Upper lobe of left lung (tissue), 6 donors: ENCODE measurements at places on chromosomes 1 and 21. TPM values are rescaled to one million over a fixed set of nuclear protein-coding genes. Genes with fewer than 3 reads are reported as not detected.
A peak's percentile ranks its signal among the peaks of the same experiment; 100 is the strongest.

DNA sequence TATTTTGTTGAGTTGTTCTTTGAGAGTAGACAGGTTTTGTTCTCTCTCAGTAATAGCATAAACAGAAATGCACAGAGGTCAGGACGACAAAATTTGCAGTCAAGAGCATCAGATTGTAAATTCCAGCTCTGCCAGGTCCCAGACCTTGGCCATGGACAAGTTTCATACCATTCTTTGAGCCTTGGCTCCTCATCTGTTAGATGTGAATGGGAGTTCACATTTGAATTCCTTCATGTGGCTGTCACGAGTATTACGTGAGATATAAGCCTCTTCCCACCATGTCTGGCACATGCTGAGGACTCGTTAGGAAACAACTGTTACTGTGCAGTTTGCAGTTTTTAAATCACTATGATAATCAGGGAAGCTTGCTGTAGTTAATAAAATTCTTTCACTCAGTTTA, 93.2 kb upstream of the KCTD3 start:
- no peak for DNase-seq

The ATP1A4 gene
- 0.61 TPM for total RNA-seq

- no peak for DNase-seq
- H3K4me3 ChIP-seq, result no peak overlapping the region
- no peak overlapping the region for H3K27ac ChIP-seq
- H3K27me3 ChIP-seq, result no peaks in the 10 kb centered on the region
- H3K4me1 ChIP-seq, result peaks cover 5% of the 10 kb centered on the region
Observed at GRCh38 chr1:68168545-68169171, 63.7 kb downstream of the WLS start.

DNA sequence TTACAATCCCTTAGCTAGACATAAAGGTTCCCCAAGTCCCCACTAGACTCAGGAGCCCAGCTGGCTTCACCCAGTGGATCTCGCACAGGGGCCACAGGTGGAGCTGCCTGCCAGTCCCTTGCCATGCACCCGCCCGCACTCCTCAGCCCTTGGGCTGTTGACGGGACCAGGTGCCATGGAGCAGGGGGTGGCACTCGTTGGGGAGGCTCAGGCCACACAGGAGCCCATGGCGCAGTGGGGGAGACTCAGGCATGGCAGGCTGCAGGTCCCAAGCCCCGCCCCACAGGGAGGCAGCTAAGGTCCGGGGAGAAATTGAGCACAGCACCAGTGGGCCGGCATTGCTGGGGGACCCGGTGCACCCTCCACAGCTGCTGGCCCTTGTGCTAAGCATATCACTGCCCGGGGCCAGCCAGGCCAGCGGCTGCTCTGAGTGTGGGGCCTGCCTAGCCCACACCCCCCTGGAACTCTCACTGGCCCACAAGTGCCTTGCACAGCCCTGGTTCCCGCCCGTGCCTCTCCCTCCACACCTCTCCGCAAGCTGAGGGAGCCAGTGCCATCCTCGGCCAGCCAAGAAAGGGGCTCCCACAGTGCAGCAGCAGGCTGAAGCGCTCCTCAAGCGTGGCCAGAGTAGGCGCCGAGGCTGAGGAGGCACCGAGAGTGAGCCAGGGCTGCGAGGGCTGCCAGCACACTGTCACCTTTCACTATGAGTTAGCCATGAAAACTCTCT, 117.8 kb downstream of the LIPI start:
- no peak for DNase-seq
- no peaks in the 10 kb centered on the region for H3K4me1 ChIP-seq
- H3K4me3 ChIP-seq, result no peak overlapping the region
- no peaks in the 10 kb centered on the region for H3K36me3 ChIP-seq

GRCh38 chr1:194420706-194421105, 1234.3 kb upstream of the B3GALT2 start:
- H3K4me3 ChIP-seq, result no peak overlapping the region
- H3K27me3 ChIP-seq, result no peaks in the 10 kb centered on the region
- no peak for DNase-seq
- H3K27ac ChIP-seq, result no peak overlapping the region
- no peaks in the 10 kb centered on the region for H3K36me3 ChIP-seq

DNA sequence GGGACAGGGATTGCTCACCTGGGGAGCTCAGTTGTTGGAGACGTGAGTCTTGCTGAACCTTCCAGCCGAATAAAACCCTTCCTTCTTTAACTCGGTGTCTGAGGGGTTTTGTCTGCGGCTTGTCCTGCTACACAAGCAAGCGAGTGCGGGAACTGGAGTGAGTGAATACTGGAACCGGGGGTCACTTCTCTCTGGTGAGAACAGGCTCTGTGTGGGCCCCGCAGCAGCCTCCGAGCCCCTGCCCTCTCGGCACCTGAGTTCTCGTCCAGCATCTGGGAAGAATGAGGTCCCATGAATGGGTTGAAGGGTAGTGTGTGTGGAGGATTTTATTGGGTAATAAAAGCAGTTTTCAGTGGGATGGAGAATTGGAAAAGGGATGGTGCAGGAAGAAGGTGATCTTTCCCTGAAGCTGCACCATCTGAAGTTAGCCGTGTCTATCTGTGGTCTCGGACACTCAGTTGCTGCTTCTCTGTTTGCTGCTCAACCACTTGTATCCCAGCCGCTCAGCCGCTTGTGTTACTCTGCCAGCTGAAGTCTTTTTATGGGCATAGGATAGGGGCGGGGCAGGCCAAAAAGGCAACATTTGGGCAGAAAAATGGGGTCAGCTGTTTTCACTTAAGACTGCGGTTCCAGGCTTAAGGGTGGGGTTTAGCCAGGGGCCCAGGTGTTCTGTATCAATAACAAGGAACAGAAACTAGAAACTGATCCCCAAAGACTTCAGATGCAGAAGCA, 450.6 kb upstream of the CAMK1G start:
- no peaks in the 10 kb centered on the region for H3K27me3 ChIP-seq
- H3K36me3 ChIP-seq, result no peaks in the 10 kb centered on the region
- DNase-seq, result no peak
- no peaks in the 10 kb centered on the region for H3K4me1 ChIP-seq
- no peak overlapping the region for H3K27ac ChIP-seq

GRCh38 chr1:106768501-106768900, 288.0 kb upstream of the PRMT6 start:
- no peaks in the 10 kb centered on the region for H3K4me1 ChIP-seq
- H3K4me3 ChIP-seq, result no peak overlapping the region
- no peaks in the 10 kb centered on the region for H3K27me3 ChIP-seq
- DNase-seq, result no peak

- no peaks in the 10 kb centered on the region for H3K27me3 ChIP-seq
- no peak overlapping the region for H3K27ac ChIP-seq
- no peaks in the 10 kb centered on the region for H3K36me3 ChIP-seq
- no peak for DNase-seq
Observed at GRCh38 chr1:90400131-90400530, 317.0 kb downstream of the BARHL2 start.

The NEXN gene
- total RNA-seq, result 60.8 TPM

DNA sequence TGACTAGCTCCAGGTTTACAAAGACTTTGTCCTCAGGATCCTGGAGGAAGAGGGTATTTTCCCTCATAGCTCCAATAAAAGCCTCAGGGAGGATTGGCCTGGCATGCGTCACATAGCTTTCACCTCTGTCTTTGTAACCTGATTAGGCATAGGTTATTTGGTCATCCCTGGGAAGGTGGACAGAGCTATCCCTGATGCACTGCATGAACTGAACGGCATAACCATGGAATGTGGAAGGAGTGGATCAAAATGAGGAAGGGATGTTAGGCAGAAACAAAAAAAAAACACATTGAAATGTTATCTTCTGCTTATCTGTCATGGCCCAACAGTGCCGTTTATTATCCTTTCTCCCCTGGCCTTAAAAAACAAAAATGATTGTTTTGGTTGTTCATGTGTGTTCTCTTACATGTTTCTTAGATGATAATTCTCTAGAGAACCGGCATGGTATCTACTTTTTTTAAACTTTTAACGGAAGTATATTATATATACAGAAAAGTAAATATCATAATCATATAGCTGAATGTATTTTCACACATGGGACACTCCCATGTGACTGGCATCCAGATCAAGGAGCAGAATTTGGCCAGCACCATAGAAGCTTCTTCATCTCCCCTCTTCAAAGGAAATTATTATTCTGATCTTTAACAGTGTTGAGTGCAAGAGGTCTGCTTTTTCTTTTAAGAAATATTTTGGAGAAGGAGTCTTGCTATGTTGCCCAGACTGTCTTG, 85.3 kb downstream of the RPS6KC1 start:
- no peak overlapping the region for H3K4me3 ChIP-seq
- DNase-seq, result no peak
- no peaks in the 10 kb centered on the region for H3K36me3 ChIP-seq
- H3K4me1 ChIP-seq, result no peaks in the 10 kb centered on the region
- no peak overlapping the region for H3K27ac ChIP-seq

The F11R gene
- total RNA-seq, result 209 TPM

The NECTIN4 gene
- 10.5 TPM for total RNA-seq

GRCh38 chr1:212179394-212180076, 105.7 kb upstream of the PPP2R5A start:
- H3K4me3 ChIP-seq, result no peak overlapping the region
- peaks cover 7% of the 10 kb centered on the region for H3K4me1 ChIP-seq
- peak overlapping the region; percentile 41 for H3K27ac ChIP-seq
- H3K36me3 ChIP-seq, result no peaks in the 10 kb centered on the region

- no peaks in the 10 kb centered on the region for H3K27me3 ChIP-seq
- no peak overlapping the region for H3K4me3 ChIP-seq
- peaks cover 6% of the 10 kb centered on the region for H3K36me3 ChIP-seq
- no peak overlapping the region for H3K27ac ChIP-seq
- peaks cover 12% of the 10 kb centered on the region for H3K4me1 ChIP-seq
Observed at GRCh38 chr21:39180429-39181019, 2.7 kb downstream of the PSMG1 start.

GRCh38 chr1:118767971-118768370, 220.2 kb downstream of the TBX15 start:
- no peak overlapping the region for H3K27ac ChIP-seq
- H3K4me1 ChIP-seq, result no peaks in the 10 kb centered on the region
- no peaks in the 10 kb centered on the region for H3K36me3 ChIP-seq
- no peak for DNase-seq
- H3K4me3 ChIP-seq, result no peak overlapping the region

The CCDC185 gene
- total RNA-seq, result not detected

GRCh38 chr1:210697185-210697584, 368.5 kb downstream of the HHAT start:
- no peak overlapping the region for H3K4me3 ChIP-seq
- DNase-seq, result no peak
- no peaks in the 10 kb centered on the region for H3K36me3 ChIP-seq
- no peaks in the 10 kb centered on the region for H3K4me1 ChIP-seq
- H3K27ac ChIP-seq, result no peak overlapping the region
- no peaks in the 10 kb centered on the region for H3K27me3 ChIP-seq

GRCh38 chr1:209198961-209199750, 384.4 kb upstream of the CAMK1G start:
- no peaks in the 10 kb centered on the region for H3K27me3 ChIP-seq
- no peaks in the 10 kb centered on the region for H3K36me3 ChIP-seq
- no peak for DNase-seq
- no peaks in the 10 kb centered on the region for H3K4me1 ChIP-seq

The HES2 gene
- 3.1 TPM for total RNA-seq

GRCh38 chr1:50417946-50418599, 5.2 kb downstream of the DMRTA2 start:
- no peaks in the 10 kb centered on the region for H3K36me3 ChIP-seq
- H3K4me3 ChIP-seq, result peak overlapping the region; percentile 36
- DNase-seq, result no peak
- H3K27ac ChIP-seq, result no peak overlapping the region
- no peaks in the 10 kb centered on the region for H3K27me3 ChIP-seq

The GPATCH4 gene
- total RNA-seq, result 22.3 TPM

The FCRL2 gene
- total RNA-seq, result 0.81 TPM

The EPHA10 gene
- total RNA-seq, result 0.80 TPM

The NBPF6 gene
- not detected for total RNA-seq

DNA sequence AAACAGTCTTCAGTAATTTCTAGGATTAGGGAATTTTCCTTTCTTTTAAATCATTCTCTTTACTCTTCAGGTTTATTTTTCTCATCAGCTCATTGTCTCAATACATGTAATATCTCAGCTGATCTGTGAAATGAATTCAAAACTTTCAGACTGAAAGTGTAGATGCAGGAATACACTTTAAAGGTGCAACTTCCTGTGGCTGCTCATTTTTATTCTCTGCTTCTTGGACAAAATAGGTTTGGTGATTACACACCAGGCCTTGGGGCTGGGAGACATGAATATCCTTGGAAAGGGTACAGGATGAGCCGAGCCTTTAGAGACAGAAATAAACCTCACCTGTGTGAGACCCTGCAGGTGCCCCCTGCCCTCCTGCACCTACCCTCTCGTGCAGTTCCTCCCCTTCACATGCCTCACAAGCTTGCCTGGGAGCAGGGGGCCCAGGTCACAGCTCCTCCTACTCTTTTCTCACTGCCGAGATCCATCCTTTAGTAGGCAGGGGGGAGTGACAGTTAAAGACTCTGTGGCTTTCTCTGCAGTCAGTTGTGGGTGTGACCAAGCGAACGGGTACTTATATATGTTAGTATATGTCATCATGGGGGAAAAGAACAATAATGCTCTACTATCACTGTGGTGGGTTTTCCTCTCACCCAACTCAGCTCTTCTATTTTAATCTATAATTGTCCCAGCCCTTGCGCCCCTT, 23.6 kb downstream of the XCL2 start:
- no peak overlapping the region for H3K4me3 ChIP-seq
- H3K4me1 ChIP-seq, result no peaks in the 10 kb centered on the region
- no peak overlapping the region for H3K27ac ChIP-seq
- H3K27me3 ChIP-seq, result no peaks in the 10 kb centered on the region

GRCh38 chr1:245489838-245490237, 335.1 kb downstream of the KIF26B start:
- DNase-seq, result no peak
- H3K4me3 ChIP-seq, result no peak overlapping the region
- no peak overlapping the region for H3K27ac ChIP-seq

The NKAIN1 gene
- total RNA-seq, result not detected

GRCh38 chr1:213947200-213947801, 40.5 kb upstream of the PROX1 start:
- H3K36me3 ChIP-seq, result no peaks in the 10 kb centered on the region
- H3K27ac ChIP-seq, result no peak overlapping the region
- no peak overlapping the region for H3K4me3 ChIP-seq

The COL11A1 gene
- total RNA-seq, result 0.39 TPM

DNA sequence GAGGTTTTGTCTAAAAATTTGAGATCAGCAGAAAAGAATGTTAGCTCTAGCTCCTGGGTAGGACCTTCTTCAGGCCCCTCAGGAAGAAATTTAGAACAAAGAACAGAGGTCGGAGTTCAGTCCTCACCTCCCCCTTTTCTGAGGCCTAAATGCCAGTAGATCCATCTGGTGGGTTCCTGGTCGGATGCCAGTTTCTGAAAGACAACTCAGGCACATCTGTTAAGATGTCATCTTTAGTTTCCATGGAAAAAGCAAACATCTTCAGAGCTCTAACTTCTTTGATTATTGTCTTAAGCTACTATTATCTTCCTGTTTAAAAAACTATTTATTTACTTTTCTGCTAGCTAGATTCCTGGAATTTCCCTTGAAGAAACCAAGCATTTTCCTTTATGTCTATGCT, 37.1 kb upstream of the USP25 start:
- no peak overlapping the region for H3K27ac ChIP-seq
- no peak for DNase-seq
- no peaks in the 10 kb centered on the region for H3K4me1 ChIP-seq
- no peaks in the 10 kb centered on the region for H3K36me3 ChIP-seq
